ENCODE measurements at places on chromosomes 16 and 17. TPM values are rescaled to one million over a fixed set of nuclear protein-coding genes. Genes with fewer than 3 reads are reported as not detected.
A peak's percentile ranks its signal among the peaks of the same experiment; 100 is the strongest.

GRCh38 chr16:14364386-14365199, 265.5 kb downstream of the PARN start:
- DNase-seq: peak; percentile 96

DNA sequence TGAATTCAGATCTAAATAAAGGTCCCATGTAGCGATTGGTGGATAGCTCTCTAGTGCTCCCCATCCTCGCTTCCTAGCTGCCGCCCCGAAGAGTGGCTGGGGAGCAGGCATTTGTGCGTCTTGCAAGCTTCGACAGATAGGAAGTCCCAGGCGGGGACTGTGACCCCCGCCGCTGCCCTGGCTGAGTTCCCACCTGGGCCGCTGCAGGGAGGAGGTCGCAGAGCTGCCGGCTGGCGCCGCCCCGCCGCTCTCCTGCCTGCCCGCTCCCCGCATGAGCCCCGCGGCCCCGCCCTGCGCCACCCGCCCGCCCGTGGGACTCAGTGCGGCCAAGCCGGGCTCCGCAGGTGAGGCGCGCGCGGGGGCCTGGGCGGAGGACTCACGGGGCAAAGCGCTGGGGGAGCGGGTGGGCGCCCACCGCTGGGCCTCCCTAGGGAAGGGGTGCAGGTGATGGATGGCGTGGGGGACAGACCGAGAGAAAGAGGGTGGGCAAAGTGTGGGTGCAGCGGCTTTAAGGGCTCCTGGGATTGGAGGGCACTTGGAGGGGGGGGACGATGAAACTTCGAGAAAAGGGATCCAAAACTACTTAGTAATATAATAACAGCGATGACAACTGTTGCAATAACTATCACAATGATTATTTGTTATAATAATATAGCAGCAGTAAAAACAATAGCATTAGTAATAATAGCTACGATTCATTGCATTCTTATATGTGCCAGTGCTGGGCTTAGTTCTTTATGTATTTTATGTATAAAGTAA, at the start of gene OTOA:
TSS of gene OTOA (plus strand) at position 80 of the 759 bp plus-strand sequence. CDS start 14,547 bp downstream, outside the sequence.
- DNase-seq: no peak

DNA sequence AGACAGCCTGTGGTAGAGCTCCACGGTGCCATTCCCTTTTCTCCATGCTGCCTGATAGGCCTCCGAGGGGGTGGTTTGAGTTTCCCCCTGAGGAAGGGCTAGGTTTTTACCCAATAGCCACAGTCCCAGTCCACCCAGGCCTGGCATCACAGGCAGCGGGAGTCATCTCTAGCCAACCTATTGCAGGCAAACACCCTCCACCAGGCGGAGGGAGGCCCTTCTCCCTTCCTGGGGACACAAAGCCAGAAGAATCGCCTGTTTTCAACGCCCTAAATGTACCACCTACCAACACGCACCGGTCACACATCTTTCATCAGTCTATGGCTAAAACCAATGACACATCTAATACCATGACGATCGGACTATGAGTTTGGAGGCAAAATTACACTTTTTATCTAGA, 7.4 kb downstream of the CSNK1D start:
- DNase-seq: no peak

The OR4D1 gene
- total RNA-seq: not detected

- no peak for DNase-seq
Observed at GRCh38 chr16:47043970-47044684, 70.7 kb upstream of the DNAJA2 start.

The NOXO1 gene
- total RNA-seq: 0.89 TPM

GRCh38 chr16:87844120-87844733, 25.1 kb downstream of the SLC7A5 start:
- DNase-seq: peak; percentile 36

The RND2 gene
- total RNA-seq: 1.3 TPM

DNA sequence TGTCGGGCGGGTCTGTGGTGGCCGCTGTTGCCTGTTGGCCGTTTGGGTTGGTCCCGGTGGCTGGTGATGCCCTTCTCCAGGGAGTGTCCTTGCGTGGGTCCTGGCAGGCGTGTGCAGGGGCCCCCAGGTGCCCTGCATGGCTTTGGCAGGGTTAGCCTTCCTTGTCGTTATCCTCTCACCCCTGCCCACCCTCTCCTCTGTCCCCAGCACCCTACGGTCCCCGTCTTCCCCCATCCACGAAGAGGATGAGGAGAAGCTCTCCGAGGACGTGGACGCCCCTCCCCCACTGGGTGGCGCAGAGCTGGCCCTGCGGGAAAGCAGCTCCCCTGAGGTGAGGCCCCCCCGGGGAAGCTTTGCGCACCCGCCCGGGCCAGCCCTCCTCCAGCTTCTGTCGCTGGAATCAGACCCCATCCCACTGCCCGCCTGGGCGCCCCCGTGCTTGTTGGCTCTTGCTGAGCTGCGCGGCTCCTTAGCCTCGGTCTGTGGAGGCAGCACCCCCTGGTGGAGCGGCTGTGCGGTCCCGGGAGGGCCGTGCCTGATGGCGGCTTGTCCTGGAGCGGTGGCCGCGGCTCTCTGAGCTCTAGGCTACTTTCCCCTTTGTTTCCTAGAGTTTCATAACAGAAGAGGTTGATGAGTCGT, 10.6 kb upstream of the NUDT16L1 start:
- DNase-seq: no peak

The SPATA22 gene
- total RNA-seq: not detected

The MYL4 gene
- total RNA-seq: 38.5 TPM

DNA sequence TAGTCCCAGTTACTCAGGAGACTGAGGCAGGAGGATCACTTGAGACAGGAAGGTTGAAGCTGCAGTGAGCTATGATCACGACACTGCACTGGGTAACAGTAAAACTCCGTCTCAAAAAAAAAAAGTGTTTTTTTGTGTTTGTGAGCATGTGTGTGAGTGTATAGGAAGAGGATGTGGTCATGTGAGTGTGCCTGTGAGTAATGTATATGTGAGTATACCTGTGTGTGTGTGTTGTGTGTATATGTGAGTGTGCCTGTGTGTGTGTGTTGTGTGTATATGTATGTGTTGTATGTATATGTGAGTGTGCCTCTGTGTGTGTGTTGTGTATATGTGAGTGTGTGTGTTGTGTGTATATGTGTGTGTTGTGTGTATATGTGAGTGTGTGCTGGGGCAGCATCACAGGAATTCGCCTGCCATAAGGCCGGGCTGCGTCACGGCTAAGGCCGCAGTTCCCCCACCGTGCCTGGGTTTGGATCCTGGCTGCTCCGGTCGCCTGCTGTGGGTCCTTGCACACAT, 21.4 kb upstream of the NPTX1 start:
- DNase-seq: no peak

GRCh38 chr17:75832652-75833400, 11.4 kb downstream of the UNC13D start:
- DNase-seq: no peak

GRCh38 chr17:76883744-76884525, 15.7 kb downstream of the MGAT5B start:
- no peak for DNase-seq

- no peak for DNase-seq
Observed at GRCh38 chr17:67401598-67402504, 24.8 kb downstream of the PITPNC1 start.

The CHAD gene
- not detected for total RNA-seq

DNA sequence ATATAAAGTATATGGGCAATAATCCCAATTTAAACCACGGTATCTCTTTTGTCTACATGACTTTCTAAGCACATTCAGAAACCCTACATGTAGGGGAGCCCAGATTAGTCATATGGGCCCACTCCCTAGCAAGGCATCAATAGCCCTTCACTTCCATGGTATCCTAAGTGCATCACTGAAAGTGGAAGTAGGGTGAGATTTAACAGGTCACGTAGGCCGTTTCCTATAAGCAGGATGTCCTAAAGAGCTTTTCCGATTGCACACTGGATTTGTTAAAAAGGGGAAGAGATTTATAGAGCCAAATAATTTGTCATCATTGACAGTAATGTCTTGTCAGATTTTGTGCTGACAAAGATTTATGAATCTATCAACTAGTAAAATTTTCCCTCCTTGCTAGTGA, 39.0 kb downstream of the CA4 start:
- DNase-seq: no peak

- DNase-seq: no peak
Observed at GRCh38 chr17:69117855-69118784, 23.6 kb downstream of the ABCA6 start.

DNA sequence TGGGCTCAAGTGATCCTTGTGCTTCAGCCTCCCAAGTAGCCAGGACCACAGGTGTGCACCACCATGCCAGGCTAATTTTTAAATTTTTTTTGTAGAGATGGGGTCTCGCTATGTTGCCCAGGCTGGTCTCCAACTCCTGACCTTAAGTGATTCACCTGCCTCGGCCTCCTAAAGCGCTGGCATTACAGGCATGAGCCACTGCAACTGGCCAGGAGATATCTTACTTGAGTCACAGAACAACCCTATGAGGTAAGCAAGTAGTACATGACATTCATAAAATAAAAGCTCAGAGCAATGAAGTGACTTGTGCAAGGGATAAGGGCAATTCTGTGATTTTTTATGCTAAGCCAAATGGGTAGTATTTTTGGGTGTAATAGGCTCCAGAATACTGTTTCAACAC, 57.3 kb downstream of the CDC27 start:
- peak; percentile 31 for DNase-seq

The SAMD14 gene
- 10.8 TPM for total RNA-seq

GRCh38 chr17:77451894-77452852, 311.4 kb downstream of the SEC14L1 start:
- DNase-seq: peak; percentile 69

GRCh38 chr16:23310217-23310616, 8.1 kb downstream of the SCNN1B start:
- no peak for DNase-seq

DNA sequence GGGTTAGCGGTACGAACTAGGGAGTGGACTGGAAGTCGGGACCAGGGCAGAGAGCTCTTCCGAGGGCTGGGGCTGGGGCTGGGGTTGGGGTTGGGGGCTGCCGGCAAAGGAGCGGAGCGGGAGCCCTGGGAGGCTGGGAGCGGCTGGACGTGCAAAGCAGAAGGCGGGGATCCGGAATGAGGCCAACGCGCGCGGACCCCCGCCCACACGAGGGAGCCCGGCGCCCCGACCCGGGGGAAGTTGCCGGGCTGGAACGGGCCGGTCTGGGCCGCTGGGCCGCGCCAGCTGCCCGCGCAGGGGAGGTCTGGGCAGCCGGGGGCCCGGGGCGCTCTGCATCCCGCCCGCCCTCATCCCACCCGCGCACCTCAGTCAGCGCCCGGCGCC, 323 bp downstream of the ST3GAL2 start:
- no peak for DNase-seq

The JUP gene
- total RNA-seq: 236 TPM

- no peak for DNase-seq
Observed at GRCh38 chr16:11171448-11171709, 84.6 kb downstream of the SOCS1 start.

- DNase-seq: no peak
Observed at GRCh38 chr17:21246698-21247097, 6.5 kb downstream of the NATD1 start.

The HLF gene
- total RNA-seq: 0.07 TPM

GRCh38 chr16:17334096-17334495, 136.7 kb downstream of the XYLT1 start:
- peak; percentile 87 for DNase-seq

DNA sequence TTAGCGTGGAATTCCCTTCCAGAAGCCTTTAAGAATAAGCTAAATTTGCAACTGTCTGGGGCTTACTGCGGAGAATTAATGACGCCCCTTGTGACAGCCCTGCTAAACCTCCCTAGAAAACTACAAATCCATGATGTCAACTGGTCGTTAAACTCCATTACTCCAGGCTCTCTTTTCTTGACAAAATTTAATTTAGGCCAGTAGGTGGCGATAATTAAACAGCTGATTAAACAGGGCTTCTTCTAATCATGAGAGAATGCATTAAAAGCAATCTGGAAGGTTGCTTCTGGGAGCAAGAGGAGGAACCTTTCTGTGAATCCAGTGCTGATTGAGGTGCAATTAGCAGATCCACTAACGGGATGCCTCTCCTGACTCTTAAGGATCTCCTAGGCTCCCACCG, 8.1 kb upstream of the NLRP1 start:
- peak; percentile 14 for DNase-seq

Measured in astrocyte (in vitro differentiated cells and primary cell).